ENCODE measurements at places on chromosomes 2 and 18. TPM values are rescaled to one million over a fixed set of nuclear protein-coding genes. Genes with fewer than 3 reads are reported as not detected.
A peak's percentile ranks its signal among the peaks of the same experiment; 100 is the strongest.

- no peak for DNase-seq
These were observed 175.1 kb upstream of the ERBB4 start for GRCh38 chr2:212713681-212714080.

The MSH2 gene
- total RNA-seq, result 115 TPM

DNA sequence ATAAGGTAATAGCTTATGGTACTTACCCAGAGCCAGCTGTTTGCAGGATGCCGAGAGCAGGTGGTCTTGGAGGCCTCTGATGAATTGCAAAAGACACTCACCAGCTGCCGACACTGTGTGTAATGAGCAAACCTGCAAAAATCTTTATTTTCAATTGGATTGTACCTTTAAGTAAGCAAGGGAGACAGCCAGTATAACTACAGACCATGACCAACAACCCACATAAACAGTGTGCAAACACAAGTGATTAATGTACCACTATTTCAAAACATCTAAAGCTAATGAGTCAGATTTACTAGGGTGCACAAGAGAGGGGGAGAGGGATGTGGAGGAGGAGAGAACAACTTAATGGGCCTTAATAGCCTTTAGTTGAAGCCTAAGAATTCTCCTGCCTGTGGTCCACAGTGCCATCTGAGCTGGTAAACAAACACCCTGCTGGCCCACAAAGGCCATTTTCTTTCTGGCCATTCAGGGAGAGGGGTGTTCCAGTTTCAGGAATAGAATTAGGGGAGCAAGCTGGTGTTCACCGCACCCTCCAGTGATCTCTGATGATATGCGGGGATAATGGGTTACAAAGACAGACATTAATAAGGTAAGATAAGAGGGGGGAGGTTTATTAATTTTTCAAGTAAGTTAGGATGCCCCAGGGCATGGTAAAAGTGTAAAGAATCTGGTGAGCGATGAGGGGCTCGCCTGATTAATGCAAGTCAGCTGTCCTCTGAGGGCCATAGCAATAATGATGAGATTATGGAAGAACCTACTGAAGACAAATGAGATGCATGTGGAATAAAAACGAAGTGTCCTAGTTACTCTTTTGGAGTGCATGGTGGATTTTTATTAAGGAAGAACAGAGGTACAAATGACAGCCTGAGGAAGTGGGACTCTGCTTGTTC is 196.4 kb downstream of the HRH4 start:
- DNase-seq, result peak; percentile 43

The DNAJC5G gene
- not detected for total RNA-seq

- DNase-seq, result no peak
These were observed 5.6 kb downstream of the ADCYAP1 start for GRCh38 chr18:910247-910646.

The KIAA2012 gene
- total RNA-seq, result not detected

GRCh38 chr2:205883965-205884364 is 201.7 kb downstream of the NRP2 start:
- no peak for DNase-seq

Data from A172 (cell line).